ENCODE measurements at places on chromosomes 16 and 17.

DNA sequence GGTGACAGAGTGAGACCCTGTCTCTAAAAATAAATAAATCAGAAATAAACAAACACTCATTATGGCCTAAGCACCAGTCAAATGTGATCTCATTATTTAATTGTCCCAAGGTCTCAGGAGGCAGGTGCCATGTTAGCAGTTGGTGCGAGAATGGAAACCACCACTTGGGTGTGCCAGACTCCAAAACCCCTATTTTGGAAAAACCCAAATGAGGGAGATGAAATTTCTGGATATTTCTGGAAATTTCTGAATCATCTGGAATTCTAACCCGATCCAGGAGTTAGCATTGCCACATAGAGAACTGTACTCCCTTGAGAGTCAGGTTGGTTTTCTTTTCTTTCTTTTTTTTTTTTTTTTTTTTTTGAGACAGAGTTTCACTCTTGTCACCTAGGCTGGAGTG is 264.0 kb downstream of the XYLT1 start:
- DNase-seq: no peak

GRCh38 chr16:57804111-57804837 is 2.0 kb upstream of the KIFC3 start:
- DNase-seq: no peak

DNA sequence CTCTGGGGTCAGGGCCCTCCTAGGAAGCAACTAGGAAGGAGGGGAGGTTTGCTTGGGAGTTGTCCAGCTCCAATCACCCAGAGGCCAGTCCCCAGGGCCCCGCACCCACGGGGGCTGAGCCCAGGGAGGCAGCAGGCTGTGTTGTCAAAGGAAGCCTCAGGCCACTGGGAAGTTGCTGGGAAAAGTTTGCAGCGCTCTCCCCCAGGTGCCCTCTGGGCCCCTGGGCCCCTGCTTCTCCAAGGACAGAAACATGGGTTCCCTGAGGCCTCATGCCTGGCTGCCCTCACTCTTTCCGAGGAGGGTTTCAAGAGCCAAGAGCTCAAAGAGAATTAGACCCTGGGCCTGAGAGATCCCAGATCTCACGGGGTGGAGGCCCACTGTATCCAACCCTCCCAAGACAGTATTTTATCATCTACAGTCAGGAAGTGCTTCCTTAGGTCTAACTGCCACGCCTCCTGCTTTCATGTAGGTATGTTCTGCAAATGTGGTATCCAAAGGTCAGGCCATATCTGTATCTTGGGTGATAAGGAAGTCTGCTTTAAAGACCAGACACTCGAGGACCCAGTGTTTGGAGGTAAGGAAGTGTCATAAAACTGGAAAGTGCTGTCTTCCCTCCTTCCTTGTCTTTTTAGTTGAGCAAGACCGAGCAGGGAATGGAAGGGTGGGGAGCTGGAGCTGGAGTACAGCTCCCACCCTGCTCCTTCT is 44.2 kb upstream of the ZNF423 start:
- DNase-seq: no peak

- DNase-seq: no peak
These were observed 53.2 kb downstream of the NDEL1 start for GRCh38 chr17:8488901-8489300.

DNA sequence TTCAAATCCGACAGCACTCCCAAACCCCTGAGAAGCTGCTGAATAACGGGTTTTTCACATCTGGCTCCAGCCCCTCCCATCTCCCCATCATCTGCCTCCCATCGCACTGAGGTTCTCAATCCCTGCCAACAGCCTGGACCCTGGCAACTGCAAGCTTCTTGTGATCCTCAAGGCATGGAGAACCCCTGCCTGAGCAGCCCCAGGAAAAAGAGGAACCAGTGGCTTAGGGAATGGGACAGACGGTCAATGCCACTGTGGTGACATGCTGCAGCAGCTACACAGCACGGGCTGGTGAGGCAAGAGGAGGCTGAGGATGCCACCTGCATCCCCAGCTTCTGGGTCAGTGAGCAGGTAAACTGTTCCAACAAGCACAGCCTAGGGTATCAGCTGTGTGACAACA is 3.3 kb upstream of the MBTPS1 start:
- DNase-seq: no peak

DNA sequence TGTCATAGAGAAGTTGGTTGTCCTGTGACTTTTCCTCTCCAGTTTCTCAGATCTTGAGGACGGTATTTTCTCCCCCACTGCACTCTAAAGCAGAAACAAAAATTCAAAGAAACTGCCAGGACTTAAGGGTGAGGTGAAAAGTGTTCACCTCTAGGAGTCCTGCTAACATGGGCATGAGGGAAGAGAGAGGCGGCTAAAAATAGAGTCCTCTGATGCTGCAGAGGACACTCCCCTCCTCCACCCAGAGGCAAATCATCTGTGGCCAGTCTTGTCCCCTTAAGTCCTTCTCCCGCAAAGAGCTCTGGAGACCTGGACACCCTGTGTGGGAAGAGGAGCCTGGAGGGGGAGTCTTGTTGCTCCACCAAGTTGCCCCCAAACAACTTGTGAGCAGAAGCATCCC is 4.7 kb upstream of the DDX19A start:
- no peak for DNase-seq

DNA sequence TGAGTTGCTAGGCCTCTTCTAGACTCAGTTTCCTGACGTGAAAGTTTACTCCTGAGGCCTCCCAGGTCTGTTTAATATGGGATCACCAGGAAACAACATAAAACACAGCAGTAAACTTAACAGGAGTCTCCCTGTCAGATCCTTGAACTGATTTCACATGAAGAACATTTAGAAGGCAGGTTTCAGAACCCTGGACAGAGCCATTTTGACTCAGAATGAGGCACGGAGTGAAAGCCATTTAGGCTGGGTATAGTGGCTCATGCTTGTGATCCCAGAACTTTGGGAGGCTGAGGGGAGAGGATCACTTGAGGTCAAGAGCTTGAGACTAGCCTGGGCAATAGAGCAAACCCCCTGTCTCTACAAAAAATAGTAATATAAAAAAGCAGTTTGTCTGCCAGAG is 289.1 kb downstream of the CA10 start:
- DNase-seq: no peak

- DNase-seq: no peak
These were observed 6.0 kb downstream of the SCN4A start for GRCh38 chr17:63966646-63967264.

GRCh38 chr16:19810817-19811731 is 73.6 kb downstream of the GPRC5B start:
- DNase-seq: no peak

GRCh38 chr17:33024688-33025486 is 33.2 kb downstream of the SPACA3 start:
- no peak for DNase-seq

DNA sequence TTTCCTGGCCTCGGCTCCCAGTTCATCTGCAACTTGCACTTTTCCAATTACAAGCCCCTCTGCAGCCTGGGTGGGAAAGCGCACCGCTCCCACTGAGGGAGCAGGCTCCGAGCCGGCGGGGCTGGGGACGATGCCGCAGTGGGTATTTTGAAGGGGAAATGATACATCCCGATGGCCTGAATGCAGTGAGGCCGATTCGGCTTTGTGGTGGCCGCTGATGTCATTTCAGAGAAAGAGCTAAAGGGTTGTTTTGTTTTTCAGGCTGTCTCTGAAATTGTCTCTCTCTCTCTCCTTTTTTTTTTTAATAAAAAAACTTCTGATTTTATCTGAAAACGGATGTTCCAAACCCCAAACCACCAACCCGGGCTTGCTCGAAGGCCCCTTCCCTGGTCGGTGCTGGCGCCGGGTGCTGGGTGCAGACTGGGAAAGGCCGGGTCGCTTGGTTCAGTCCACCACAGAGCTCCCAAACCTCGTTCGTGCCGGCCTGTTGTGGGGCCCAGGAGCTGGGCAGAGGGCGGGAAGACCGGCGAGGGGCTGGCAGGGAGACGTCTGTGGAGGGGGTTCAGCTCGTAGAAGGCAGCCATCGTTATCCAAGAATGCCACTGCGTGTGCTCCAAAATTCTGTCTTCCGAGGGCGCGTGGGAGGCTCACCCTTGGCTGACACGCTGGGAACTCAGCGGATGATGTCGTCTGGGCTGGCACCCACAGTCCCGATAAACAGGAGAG is 102.8 kb downstream of the FOXL1 start:
- no peak for DNase-seq

GRCh38 chr17:72901657-72902056 is 190.8 kb downstream of the SLC39A11 start:
- no peak for DNase-seq

GRCh38 chr16:64919929-64920607 is 201.8 kb downstream of the CDH11 start:
- no peak for DNase-seq

DNA sequence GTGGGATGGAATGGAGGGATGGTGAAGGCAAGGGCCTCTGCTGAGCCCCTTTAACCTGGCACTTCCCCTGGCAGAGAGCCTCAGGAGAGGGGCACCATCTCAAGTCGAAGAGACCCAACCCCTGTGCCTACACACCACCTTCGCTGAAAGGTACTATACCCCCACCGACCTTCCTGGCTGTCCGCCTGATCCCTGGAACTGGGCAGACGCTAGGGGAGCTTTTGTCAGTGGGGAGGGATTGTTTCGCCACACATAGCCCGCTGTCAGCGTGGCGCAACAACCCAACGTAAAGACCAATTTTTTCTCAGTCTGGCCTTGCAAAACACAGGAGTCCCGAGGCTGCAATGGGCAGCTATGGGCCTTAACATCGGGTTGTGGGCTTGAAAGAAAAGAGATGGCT is 3.1 kb downstream of the PPP1R1B start:
- no peak for DNase-seq

- DNase-seq: no peak
These were observed 54.1 kb downstream of the VMP1 start for GRCh38 chr17:59761385-59762048.

- DNase-seq: no peak
These were observed 11.7 kb upstream of the ST6GALNAC2 start for GRCh38 chr17:76597156-76598003.

GRCh38 chr16:79892278-79892677 is 291.7 kb upstream of the MAF start:
- DNase-seq: no peak

- DNase-seq: no peak
These were observed 185.0 kb upstream of the ZNF469 start for GRCh38 chr16:88197481-88198456.

GRCh38 chr16:84013787-84014569 is 28.6 kb downstream of the SLC38A8 start:
- DNase-seq: no peak

GRCh38 chr16:11909653-11910545 is 5.9 kb downstream of the GSPT1 start:
- no peak for DNase-seq

DNA sequence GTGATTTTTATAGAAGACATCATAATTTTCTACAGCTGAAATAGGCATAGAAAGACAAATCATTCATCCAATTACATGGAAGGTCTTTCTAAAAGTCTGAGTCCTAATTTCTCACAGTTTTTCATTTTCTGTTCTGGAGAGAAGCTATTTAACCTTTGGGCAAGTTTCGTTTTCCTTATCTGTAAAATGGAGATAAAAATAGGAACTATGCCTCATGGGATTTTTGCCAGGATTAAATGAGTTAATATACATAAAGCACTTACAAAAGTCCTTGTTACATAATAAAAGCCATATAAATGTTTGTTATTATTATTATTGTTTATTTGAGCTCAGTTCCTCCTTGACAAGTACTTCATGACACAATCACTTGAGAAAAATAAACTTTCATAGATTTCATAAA is 121.4 kb downstream of the SKAP1 start:
- DNase-seq: no peak

DNA sequence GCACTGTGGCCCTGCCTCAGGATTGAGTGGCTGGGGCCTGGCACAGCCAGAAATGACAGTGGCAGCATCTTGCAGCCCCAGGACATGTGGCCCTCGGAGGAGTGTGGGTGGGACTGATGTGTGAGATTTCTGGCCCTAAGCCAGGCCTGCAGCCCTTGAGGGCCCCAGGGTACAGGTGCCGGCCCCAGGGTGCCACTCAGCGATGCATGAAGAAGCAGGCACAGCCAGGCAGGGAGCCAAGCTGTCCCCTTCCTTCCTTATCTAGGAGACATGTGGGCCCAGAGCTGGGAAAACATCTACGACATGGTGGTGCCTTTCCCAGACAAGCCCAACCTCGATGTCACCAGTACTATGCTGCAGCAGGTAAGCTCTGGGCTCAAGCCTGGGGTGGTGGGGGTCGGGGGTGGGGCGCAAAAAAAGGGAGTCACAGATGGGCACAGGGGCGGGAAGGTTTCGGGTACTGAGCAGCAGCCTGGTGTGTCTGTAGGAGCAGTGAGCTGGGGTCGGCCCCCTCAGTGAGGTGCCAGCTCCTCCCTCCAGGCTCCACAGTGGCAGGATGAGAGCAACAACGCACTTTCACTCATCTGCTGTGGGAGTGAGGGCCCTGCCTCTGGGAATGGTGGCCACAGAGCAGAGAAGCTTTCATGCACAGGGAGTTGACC is 4.1 kb downstream of the ACE start:
- no peak for DNase-seq

DNA sequence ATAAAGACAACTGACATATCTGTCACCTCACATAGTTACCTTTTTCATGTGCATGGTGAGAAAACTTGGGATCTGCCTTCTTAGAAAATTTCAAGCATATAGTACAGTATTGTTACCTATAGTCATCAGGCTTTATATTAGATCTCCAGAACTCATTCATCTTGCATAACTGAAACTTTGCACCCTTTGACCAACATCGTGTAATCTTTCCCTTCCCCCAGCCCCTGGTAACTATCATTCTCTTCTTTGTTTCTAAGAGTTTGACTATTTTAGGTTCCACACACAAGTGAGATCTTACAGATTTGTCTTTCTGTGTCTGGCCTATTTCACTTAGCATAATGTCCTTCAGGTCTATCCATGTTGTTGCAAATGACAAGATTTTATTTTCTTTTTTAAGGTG is 22.9 kb upstream of the TBX4 start:
- DNase-seq: no peak

GRCh38 chr16:28905800-28906372 is 19.2 kb downstream of the RABEP2 start:
- DNase-seq: no peak

DNA sequence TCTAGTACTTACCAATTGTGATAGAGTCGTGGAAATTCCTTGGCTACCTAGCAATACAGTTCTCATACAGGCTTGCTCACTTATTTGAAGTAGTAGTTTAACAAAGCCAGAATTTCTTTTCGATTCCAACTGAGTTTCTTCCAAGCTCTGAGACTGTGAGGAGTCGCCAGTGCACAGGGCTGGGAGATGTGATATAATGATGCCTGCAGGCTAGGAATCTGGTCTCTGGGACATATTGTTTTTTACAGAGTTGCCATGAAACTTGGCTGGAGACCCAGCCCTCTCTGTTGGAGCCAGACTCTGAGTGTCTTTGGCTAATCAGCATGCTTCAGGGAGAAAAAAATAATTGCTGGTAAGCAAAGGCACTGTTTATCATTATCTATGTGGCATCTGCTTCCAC is 698.8 kb upstream of the GOT2 start:
- DNase-seq: no peak

DNA sequence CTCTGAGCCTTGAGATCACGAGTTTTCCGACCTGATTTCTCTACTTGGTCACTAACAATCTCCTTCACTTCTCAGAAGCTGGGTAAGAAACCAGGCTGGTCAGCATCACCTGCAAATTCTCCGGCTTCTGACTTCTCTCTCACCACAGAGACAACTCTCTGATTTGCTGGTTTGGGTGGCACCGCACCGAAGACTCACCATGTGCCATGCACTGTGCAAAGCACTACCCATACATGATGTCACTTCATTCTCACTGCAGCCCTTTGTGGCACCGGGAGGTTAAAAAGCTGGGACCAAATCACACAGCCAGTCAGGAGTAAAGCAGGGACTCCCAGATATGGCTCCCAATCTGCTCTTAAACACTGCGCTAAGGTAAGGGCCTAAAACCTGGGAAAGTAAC is 647 bp downstream of the VAC14 start:
- no peak for DNase-seq

GRCh38 chr16:65489531-65490023 is 367.7 kb upstream of the CDH11 start:
- no peak for DNase-seq
